ENCODE measurements at places on chromosomes 7 and 10.
A peak's percentile ranks its signal among the peaks of the same experiment; 100 is the strongest.

DNA sequence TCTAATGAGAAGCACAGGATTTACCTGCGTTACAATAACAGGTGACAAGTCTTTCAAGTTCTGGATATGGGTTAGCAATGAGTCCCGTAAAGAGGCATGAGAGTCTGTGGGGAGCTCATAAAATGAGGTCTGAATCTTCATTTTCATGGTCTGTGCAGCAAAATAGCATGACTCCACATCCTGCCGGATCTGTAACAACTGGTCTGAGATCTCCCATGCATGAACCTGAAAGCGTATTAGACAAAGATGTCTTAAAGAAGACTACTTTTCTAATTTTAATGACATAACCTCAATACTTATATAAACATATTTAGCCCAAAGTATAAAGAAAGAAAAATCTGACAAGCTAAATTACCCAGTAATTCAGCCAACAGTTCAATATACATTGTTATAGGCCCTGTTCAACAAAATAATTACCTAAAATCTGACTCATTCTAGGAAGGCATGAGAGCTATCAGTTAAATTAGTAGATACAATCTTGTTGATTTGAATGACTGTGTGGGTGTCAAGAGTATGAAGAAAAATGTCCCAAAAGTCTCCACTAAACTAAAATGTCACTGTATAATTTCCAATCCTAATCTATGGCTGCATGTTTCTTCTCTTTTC, 36.9 kb downstream of the TNPO3 start:
- no peak for ATAC-seq

- ATAC-seq, result no peak
These were observed 12.4 kb upstream of the PRLHR start for GRCh38 chr10:118607768-118608354.

DNA sequence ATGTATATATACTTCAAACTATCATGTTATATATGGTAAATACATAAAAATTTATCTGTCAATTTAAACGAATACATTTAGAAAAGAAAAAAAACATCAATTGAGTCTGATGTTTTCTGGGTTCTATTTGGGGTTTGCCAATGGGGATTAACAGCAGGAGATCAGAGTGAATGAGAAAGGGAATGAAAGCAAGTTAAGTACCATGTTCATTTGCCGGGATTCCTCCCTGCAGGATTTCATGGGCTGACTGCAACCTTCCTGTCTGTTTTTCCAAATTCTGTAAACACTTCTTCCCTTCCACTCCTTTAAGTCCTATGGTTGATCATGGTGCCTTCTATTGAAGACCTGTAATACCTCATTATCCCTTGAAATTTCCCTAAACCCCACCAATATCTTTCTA, 33.9 kb upstream of the SEMA3A start:
- ATAC-seq, result no peak

DNA sequence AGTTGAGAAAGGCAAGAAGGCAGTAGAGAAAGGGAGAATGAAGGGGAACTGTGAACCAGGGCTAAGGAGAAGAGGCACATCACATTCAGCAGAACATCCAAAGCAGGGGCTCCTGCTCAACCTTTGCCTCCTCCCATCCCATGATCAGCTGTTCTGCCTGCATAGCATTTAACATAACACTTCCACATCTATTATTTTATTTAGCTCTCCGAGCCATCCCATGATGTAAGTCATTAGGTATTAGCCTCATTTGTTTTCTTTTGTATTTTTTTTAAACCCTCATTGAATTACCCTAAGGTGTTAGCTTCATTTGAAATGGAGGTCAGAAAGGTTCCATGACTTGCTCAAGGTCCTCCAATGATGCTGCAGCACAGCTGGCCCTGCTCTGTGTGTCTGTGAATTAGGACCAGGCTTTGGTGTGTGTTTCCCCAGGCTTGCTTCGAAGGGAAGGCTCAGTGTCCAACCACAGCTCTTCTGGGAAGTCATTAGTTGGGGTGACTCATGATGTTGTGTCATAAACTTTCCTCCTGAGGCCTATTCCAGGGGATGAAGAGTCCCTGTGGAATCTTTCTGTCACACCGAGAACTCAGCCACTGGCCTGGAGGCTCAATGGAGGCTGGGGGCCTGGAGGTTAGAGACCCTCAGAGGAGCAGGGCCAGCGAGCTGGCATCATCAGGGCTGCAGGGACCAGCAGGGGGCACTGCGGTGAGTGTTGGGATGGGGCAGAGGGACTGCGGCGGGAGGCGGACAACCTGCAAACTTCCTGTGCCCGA, 16.5 kb downstream of the NPFFR1 start:
- peak; percentile 92 for ATAC-seq

DNA sequence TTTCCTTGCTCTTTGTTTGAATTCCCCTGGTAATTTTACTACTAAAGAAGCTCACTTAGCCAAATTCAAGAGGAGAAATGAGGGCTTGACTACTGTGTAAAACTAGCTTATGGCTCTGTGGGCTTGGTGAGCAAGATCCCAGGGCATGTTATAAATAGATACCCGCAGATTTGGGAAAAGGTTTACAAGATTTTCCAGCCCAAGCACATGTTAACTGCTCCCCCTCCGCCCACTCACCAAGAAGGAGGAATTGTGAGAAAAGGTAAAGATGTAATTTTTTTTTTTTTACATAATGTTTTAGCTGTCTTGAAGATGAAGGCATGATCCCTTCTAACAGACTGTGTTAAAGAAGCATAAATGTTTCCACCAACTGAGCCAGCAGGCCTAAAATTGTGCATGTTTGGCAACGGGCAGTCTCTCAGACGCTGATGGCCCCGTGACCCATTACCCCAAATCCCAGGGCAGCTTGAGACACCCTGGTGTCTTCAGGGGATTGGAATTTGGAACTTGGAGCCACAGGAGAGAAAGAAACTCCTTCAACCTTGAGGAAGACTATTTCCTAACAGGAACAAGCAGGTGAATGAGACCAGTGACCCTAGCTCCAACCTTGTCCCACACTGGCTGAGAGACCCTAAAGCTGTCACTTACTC, 429.8 kb upstream of the CELF2 start:
- ATAC-seq, result no peak

DNA sequence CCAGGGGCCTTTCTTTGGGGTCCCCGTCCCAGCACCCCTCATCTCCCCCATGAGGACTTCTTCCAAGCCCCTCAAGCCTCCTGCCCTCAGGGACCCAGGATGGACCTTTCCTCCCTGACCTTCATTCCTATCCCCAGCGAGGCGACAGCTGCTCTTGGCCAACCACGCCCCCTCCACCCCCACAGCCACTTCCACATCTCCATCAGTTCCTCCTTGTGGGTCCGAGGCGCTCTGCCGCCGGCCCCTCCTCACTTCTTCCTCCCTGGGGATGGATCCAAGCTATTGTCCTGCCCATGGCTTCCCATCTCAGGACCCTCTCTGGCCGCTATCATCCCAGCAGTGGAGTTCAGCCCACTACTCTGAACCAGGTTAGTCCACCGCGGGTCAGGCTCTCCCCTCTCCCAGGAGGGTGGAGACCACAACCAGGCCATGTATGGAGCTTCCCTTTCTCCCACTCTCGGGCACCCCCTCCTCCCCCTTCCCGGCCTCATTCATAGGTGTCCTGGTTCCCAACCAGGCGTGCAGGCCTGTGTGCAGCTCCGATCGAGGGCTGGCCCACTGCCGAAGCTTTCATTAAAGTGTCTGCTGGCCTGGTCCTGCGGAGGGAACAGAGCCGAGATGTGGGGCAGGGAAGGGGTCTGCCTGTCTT, 1.7 kb upstream of the SH2B2 start:
- no peak for ATAC-seq

DNA sequence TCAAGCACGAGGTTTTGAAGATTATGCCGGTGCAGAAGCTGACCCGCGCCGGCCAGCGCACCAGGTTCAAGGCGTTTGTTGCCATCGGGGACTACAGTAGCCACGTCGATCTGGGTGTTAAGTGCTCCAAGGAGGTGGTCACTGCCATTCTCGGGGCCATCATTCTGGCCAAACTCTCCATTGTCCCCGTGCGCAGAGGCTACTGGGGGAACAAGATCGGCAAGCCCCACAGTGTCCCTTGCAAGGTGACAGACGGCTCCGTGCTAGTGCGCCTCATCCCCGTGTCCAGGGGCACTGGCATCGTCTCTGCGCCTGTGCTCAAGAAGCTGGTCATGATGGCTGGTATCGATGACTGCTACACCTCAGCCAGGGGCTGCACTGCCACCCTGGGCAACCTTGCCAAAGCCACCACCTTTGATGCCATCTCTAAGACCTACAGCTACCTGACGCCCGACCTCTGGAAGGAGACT, 284.7 kb downstream of the GPR37 start:
- no peak for ATAC-seq

GRCh38 chr7:113321201-113321600, 202.8 kb upstream of the SMIM30 start:
- peak; percentile 92 for ATAC-seq

GRCh38 chr10:79166741-79167140, 98.0 kb downstream of the ZMIZ1 start:
- no peak for ATAC-seq

DNA sequence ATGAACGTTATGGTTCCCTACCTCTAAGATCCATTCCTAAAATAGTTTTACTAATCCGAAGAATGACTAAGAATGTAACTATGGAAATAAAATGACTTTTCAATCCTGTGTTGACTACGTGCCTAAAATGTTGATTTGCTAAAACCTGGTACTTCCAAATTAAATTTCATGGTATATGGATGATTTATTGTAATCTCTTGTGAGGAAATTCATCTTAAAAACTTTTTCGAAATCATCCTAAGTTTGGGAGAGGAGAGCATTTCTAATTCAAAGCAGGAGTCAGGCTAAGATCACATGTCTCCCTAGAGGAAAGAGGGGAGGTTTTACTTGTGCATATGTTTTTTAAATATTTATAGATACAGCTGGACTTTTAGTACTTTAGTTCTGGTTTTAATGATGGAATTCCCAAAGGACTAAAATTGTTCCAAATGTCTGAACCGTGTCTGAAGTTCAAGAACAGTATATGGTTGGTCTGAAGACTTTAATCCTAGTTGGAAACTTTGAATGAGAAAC, 483.9 kb downstream of the AUTS2 start:
- ATAC-seq, result no peak

GRCh38 chr10:35608328-35608672, 3.2 kb downstream of the GJD4 start:
- no peak for ATAC-seq

- ATAC-seq, result no peak
These were observed 2.9 kb upstream of the ZNF33A start for GRCh38 chr10:38007551-38007950.

- ATAC-seq, result no peak
These were observed 772.4 kb downstream of the GRID1 start for GRCh38 chr10:85594239-85594638.

GRCh38 chr10:11224321-11224720, 206.6 kb downstream of the CELF2 start:
- no peak for ATAC-seq

GRCh38 chr7:100464210-100464660, at the start of gene SPACDR:
Gene SPACDR (minus strand): TSS chr7:100464260. CDS start chr7:100464025, 235 bp downstream.
- ATAC-seq, result no peak

GRCh38 chr10:99551158-99551557, 18.4 kb downstream of the NKX2-3 start:
- ATAC-seq, result no peak

GRCh38 chr10:117684672-117685211, 142.2 kb downstream of the EMX2 start:
- no peak for ATAC-seq

DNA sequence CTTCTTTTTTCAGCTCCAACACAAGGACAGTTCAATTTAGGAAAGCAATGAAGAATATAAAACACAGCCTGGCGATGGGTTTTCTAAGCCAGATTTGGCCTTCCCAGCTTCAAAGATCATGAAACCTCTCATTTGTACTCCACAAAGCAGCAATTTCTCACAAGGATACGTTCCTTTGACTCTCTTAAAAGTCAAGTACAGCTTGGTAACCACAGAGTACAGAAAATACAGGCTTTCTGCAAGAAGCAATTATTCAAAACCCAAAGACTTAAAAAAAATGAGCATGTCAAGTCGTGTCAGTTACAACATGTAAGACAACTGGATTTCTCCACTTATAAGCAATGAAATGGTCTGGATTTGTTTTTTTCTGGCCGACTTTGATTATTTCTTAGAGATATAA, 321.4 kb downstream of the FGFR2 start:
- no peak for ATAC-seq

DNA sequence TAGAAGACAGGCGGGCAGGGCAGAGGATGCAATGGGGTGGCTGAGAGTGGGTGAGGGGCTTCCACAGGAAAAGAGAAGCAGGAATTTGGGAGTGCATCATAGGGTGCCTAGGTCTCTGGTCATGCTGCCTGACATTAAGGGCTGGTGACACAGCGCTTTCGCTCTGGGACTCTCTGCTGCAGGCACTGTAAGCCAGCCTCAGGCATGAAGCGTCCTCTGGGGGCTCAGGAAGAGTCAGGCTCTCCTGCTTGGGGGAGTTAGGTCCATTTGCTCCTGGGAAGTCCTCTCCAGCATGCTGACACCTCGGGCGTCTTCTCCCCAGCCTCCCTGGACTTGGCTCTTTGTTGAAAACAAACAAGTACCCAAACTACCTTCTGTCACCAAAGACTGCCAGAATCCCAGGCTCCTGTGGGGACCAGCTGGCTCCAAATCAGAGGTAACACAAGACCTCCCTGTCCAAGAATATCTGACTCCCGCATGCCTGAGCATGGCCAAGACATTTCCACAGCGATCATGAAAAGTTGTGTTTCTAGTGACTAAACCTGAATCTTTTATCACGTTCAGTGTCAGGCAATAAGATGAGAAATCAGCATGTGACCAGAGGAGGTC, 55.4 kb downstream of the GPR26 start:
- ATAC-seq, result no peak

GRCh38 chr7:1060315-1061072, 16.1 kb downstream of the GPR146 start:
- ATAC-seq, result no peak

DNA sequence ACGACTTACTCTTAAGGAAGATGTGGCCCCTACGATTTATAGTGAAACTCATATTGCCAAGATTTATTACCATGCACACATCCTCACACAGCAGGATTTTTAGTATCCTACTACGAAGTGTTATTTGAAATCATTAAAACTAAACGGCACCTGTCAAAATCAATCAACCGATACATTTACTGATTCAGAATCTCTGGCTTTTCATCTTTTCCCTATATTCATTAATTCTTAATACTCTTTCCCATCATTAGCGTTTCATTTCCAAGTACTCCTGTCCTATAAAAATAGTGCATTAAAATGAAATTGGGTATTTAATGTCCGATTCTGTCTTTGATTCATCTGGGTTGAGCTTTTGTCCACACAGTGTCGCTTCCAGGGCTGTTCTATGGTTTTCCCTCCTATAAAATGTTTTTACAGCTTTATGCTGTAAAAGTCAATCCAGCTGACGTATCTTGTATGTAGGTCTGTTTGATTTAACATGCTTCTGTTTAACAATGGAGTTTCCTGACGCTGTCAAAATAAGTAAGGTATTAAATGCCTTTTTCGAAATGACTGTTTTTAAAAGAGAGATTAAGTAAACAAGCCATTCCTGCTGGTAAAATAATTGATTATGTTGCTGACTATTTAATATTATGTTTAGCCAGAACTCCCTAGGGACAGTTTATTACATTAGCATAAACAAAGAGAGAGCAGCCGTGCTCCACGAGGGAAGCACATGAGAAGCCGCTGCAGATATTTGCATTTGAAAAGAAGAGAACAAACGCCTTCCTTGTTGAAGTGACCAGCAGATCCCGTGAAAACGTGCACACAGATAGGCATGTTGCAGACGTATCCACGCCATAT, 22.3 kb upstream of the SFMBT2 start:
- no peak for ATAC-seq

Measured in SK-N-SH treated with all-trans-retinoic acid at 6 μM for 48 hours (cell line).